Activated T-helper 17 cell treated with anti-CD3 and anti-CD28 coated beads, Interleukin-2, amount 50 U/mL, for 72 hours (primary cell): ENCODE measurements at places on chromosomes 12 and 14.

- no peak overlapping the region for H3K4me3 ChIP-seq
- H3K27ac ChIP-seq = no peak overlapping the region
- peaks cover 4% of the 10 kb centered on the region for H3K27me3 ChIP-seq
- no peaks in the 10 kb centered on the region for H3K4me1 ChIP-seq
- ATAC-seq = peak; percentile 73
- H3K36me3 ChIP-seq = no peaks in the 10 kb centered on the region
Measured at GRCh38 chr12:48795550-48796455, 6.9 kb upstream of the ADCY6 start.

- H3K4me1 ChIP-seq = no peaks in the 10 kb centered on the region
- no peaks in the 10 kb centered on the region for H3K27me3 ChIP-seq
- H3K4me3 ChIP-seq = no peak overlapping the region
- no peaks in the 10 kb centered on the region for H3K36me3 ChIP-seq
- no peak overlapping the region for H3K27ac ChIP-seq
- no peak for ATAC-seq
Measured at GRCh38 chr14:82667006-82667405, 1133.4 kb upstream of the SEL1L start.

GRCh38 chr12:107484941-107485340, 200.7 kb upstream of the PWP1 start:
- peaks cover 22% of the 10 kb centered on the region for H3K4me1 ChIP-seq
- no peak overlapping the region for H3K4me3 ChIP-seq
- ATAC-seq = no peak

DNA sequence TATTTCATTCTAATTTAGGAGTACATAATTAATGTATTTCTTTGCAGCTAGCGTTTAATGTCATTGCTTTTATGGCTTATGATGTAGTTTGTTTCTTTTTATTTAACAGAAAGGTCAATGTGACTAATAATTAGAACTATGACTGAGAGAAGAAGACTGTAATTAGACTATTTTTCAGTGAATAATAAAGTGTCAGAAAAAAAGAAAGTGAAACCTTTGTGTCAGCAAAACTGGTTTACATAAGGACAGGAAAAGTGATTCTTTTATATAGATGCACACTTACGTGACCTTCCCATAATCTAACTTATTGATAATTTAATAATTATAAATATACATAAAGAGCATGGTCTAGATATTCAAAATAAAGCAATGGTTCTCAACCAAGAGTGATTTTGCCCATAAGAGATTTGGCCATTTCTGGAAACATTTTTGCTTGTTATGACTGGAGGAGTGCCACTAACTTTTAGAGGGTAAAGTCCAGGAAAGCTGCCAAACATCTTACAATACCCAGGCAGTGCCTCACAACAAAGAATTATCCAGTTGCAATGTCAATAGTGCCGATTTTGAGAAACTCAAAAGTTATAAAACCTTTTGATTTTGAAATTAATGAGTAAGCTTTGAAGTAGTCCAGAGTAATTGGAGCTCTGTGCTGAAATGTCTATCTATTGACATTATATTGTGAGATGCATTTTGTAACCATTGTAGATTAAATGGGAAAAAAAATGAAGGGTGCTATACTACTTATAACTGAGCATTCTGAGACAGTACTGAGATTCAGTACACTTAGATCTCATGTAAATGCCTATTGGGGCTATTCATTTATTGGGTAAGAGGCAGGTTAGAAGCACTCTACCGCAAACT, 227.1 kb downstream of the C12orf50 start:
- no peak overlapping the region for H3K27ac ChIP-seq
- no peak for ATAC-seq
- H3K27me3 ChIP-seq = no peaks in the 10 kb centered on the region
- no peaks in the 10 kb centered on the region for H3K4me1 ChIP-seq
- no peak overlapping the region for H3K4me3 ChIP-seq

DNA sequence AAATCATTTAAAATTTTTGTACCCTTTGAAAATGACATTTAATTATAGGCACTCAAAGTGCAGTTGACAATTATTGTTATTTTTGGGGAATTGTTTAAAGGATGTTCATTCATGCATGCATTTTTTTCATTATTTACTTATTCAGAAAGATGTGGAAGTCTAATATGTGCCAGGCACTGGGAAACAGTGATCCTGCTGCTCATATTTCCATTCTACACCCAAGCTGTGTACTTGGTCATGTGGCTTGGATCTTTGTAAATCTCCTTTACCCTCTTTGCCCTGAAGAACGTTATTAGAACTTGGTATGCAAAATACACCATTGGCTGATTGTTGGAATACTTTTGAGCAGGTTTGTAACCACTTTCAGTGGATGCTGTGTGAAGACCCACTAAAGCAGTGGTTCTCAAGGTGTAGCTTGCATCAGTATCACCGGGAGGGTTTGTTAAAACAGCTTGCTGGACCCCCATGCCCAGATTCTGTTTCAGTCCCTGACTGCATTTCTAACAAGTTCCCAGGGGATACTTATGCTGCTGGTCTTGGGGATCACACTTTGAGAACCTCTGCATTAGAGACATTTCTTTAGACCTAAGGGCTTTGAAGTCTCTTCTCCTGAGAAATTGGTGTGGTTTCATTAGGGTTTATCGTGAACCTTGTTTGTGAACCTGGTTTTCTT, 47.5 kb downstream of the PRKCH start:
- H3K27ac ChIP-seq = no peak overlapping the region
- H3K4me1 ChIP-seq = peaks cover 48% of the 10 kb centered on the region
- no peak for ATAC-seq
- peaks cover 53% of the 10 kb centered on the region for H3K36me3 ChIP-seq
- no peaks in the 10 kb centered on the region for H3K27me3 ChIP-seq

DNA sequence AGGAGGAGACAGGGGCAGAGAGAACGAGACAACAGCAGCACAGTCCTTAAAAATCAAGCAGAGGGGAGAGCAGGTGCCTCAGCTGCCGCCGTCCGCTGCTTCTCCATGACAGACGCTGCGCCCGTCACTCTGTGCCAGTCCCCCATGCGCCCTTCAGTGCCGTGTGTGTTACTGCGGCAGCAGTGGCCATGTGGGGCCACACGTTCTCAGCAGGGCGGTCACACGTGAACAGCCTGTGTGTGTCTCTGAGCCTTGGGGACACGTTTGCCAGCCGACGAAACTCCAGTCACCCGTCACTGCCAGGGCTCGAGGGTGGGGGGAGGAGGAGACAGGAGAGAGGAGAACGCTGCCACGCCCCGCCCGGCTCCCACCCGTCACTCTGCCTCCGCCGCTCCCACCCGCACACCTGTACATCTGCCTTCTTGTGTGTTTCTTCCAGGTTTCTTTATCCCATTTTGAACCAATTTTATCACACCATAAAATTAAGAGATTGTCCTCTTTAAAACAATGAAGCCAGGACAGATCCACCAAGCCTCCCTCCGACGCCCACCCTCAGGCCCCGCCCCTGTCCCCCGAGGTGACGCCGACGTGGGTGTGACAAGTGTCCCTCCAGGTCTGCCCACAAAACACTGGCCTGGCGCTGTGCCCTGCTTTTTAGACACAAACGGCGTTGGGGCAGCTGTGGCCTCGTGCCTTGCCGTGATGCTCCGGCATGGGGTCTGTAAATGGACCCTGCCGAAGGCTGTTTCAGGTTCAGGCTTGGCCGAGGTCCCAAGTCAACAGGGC, 58.2 kb downstream of the GALNT9 start:
- peaks cover 8% of the 10 kb centered on the region for H3K27me3 ChIP-seq
- no peak overlapping the region for H3K4me3 ChIP-seq
- H3K4me1 ChIP-seq = no peaks in the 10 kb centered on the region
- no peak for ATAC-seq
- H3K27ac ChIP-seq = no peak overlapping the region
